Caudate nucleus (tissue), 63 donors: ENCODE measurements at places on chromosomes 6 and 20.

- DNase-seq, result no peak
Observed at GRCh38 chr20:47725248-47725973, 59.9 kb downstream of the SULF2 start.

- no peak for DNase-seq
Observed at GRCh38 chr20:57445298-57445697, 54.1 kb downstream of the RBM38 start.

GRCh38 chr6:100228437-100228833 is 234.4 kb upstream of the MCHR2 start:
- no peak for DNase-seq

- DNase-seq, result no peak
Observed at GRCh38 chr6:73108949-73109348, 116.3 kb downstream of the KHDC1L start.

DNA sequence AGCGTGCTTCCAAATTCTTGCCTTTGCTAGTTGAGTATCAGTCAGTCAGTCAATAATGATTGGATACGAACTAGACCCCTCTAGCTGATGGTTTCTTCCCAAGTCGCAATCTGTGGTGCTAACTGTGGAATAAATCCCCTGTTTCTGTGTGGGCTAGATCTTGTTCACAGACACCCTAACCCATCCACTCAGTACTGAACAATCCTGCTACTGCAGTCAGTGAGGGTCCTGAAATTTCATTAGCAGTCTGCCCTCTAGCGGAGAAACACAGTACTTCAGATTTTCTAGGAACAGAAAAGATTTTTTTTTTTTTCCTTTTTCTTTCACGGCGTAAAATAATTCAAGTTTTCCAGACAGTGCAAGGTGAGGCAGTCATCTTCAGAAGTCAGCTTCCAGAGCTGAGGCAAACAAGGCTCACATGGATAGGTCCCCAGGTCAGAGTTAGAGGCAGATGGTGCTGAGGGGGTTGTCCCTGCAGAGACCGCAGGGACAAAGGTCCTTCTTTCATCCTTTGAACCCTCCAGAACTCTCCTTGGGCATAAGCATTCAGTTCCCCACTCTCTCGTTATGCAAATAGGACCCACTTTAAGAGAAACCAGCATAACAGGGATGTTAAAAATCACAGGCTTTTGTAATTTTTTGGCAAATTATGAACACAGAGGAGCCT is 119.6 kb downstream of the SCML4 start:
- no peak for DNase-seq

DNA sequence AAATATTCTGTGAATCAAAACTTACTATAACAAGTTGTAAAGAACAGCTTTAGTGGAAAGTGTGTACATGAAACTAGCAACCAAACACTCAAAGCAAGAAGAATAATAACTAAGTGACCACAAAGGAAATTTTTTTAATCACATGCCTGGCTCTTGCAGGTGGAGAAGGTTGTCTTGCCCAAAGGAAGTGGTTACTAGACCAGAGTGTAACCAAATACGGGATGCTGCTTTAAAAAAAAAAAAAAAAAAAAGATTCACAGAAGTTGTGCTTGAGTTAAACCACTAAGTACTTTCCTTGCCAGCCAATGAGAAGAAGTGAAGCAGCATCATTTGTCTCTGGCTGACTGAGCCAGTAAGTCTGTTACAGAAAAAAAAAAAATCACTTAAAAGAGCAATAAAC is 19.1 kb upstream of the HLA-DQB1 start:
- no peak for DNase-seq
